ENCODE measurements at places on chromosomes 12 and 14.

GRCh38 chr14:50545618-50546017 is 13.2 kb upstream of the MAP4K5 start:
- DNase-seq, result no peak

DNA sequence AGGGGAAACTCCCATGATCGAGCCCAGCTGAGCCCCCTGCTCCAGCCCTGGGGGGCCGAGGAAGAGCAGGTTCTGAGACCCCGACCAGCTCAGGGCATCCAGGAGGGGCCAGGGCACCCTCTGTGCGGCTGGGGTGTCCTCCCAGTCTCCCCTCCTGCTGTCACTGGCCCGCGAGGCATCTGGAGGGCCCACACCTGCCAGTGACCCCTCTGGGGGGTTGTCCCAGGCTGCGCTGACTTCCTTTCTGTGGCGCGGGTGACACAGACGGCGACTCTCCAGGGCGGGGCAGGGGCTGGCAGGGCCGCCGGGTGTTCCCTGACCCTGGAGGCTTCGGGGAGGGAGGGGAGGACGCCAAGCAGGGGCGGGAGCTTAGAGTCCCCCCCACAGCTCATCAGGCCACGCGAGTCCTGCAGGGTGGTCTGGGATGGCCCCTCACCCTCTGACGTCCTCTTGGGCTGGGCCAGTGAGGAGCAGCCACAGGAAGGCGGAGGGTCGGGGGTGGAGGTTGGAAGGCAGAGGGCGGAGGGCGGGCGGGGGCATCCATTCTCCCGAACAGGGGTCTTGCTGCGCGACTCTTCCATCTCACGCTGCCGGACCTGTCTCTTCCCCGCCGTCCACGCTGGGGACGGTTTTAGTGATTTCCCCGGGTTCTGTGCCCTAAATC is 38.6 kb upstream of the FBRSL1 start:
- no peak for DNase-seq

GRCh38 chr14:104331871-104332605 is 193.7 kb downstream of the KIF26A start:
- DNase-seq, result no peak

GRCh38 chr14:69376439-69376838 is 21.7 kb downstream of the ERH start:
- DNase-seq, result no peak

- DNase-seq, result no peak
Observed at GRCh38 chr14:21860172-21860571, 186.6 kb upstream of the OR4E1 start.

GRCh38 chr12:64187370-64187769 is 34.7 kb downstream of the KICS2 start:
- no peak for DNase-seq

GRCh38 chr12:38159591-38160317 is 156.8 kb upstream of the ALG10B start:
- no peak for DNase-seq

DNA sequence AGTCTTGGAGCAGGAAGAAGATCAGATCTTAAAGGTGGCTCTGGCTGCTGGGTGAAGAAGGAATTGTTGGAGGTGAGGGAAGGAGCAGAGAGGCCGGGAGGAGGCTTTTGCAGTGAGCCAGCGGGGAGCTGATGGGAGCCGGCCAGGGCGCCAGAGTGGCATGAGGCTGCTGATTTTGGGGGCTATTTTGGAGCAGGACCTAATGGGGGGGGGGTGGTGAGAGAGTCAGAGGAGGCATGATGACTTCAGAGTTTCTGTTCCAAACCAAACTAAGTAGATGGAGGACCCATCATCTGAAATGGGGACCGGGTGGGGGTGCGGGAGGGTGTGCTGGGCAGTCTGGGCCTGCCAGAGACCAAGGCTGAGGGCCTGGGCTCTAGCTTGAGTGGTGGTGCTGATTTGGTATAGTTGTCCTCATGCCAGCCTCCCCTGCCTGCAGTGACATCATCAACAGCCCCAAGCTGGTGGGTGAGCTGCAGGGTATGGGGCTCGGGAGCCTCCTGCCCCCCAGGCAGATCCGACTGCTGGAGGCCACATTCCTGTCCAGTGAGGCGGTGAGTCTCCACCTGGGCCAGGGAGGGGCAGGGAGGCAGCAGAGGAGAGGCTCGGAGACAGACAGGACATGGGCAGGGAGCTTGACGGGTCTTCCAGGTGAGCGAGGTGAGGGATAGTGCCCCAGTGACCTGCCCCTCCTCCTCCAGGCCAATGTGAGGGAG is 6.2 kb downstream of the TNFAIP2 start:
- DNase-seq, result no peak
